ENCODE measurements at places on chromosomes 4 and X. TPM values are rescaled to one million over a fixed set of nuclear protein-coding genes. Genes with fewer than 3 reads are reported as not detected.

POF1B gene
- total RNA-seq, result 159 TPM

CISD2 gene
- total RNA-seq, result 24.1 TPM

RAB9B gene
- 1.3 TPM for total RNA-seq

UCP1 gene
- not detected for total RNA-seq

ZNF711 gene
- 1.5 TPM for total RNA-seq

RHOXF1 gene
- not detected for total RNA-seq

LDB2 gene
- total RNA-seq, result 3.1 TPM

SATL1 gene
- total RNA-seq, result 0.08 TPM

GPR119 gene
- 0.31 TPM for total RNA-seq

FGG gene
- not detected for total RNA-seq

FAM9C gene
- 0.09 TPM for total RNA-seq

DNA sequence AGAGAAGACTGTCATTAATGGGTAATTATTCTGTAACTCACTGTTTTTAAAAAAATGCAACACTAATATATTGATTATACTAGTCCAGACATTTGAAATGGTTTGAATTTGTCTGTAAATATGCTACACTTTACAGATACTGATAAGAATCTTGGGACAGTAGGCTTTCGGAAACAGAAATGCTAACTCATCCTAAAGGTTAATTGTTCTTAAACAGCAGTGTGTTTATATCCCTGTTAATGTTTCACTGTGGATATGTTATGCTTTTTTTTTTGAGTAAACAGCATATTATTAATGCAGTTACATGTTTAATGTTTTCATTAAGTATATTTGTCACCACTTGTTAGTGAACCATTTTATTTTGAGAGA lies 31.4 kb downstream of the EXOC1 start:
- no peak for DNase-seq

- no peak for DNase-seq
Measured at GRCh38 chr4:11393551-11393950, 35.1 kb downstream of the HS3ST1 start.

DNA sequence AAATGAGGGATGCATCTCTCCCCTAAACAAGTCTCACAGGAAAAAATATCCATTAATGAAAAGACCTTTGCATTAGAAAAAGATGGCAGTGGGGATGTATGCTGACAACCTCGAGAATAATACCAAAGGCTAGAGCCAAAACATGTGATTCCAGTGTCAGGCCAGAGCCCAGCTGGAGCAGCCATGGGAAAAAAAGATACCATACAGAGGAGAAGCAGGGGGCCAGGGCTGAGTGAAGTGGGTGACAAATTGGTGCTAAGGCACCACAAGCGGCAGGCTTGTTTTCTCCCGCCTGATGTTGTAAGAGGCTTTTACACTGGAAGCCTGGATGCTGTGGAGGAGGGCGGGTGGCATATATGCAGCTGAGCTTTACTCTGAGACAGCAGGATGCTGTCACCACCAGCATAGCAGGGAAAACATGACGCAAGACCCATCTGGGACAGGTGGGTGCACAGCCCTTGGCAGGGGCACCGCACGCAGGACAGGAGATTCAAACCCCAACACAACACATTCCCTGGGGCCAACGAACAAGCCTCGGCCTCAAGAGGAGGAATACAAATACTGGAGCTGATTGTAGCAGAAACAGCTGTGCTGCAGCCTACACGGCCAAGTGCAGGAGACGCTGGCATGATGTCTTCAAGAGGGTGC lies 91.9 kb downstream of the TSPAN5 start:
- no peak for DNase-seq

DNA sequence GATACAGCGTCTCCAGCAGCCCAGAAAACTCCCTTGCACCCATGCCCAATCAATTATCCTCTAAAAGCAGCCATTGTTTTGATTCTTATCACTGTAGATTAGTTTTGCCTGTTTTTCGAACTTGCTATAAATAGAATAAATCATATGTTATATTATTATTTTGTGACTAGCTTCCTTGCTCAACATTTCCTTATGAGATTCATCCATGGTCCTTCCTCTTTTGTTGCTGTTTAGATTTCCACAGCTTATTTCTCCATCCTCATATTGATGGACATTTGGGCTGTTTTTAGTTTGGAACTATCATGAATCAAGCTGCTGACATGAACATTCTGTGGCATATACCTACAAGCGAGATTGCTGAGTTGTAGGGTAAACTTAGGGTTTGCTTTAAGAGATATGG lies 595.3 kb downstream of the BCOR start:
- no peak for DNase-seq

DNA sequence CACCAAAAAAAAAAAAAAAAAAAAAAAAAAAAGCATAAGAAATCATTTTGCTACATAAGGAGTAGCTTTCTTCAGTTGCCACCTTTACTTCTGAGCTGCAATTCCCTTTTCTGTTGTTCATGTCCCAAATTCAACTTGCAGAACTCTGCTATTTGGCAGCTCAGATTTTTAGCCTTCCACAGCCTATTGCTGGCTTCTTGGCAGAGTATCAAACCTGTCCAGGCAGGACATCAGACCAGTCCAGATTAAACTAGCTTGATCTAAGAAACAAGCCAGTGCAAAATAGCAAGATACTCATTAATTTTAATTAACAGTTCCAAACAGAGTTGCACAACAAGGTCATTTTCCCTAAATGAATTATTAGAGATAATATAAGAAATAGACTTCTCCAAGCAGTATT lies 123.6 kb upstream of the NR3C2 start:
- DNase-seq, result no peak

DNA sequence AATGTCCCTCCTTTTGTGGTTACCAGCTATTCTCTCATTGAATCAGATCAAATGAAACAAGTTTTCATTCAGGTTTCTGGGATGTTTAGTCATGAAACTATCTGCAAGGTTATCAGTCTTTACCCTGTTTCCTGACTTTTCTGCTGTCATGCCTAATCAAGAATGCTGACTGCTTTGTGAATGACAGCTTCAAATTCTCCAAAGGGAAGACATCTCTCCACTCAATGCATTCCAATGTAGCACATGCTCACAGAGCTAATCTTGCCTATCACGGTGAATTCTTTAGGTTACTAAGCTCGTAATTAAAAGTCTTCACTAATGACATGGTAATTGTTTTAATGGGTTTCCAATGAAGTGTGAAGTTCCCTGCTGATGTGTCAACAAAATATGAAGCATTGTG lies 1068.5 kb downstream of the PCDH7 start:
- DNase-seq, result no peak

- DNase-seq, result no peak
Measured at GRCh38 chrX:110432906-110433215, 74.2 kb downstream of the RTL9 start.

- DNase-seq, result no peak
Measured at GRCh38 chrX:149572743-149573142, 14.5 kb downstream of the MAGEA9B start.

- peak; percentile 9 for DNase-seq
Measured at GRCh38 chr4:2837110-2837903, 6.3 kb upstream of the ADD1 start.

DNA sequence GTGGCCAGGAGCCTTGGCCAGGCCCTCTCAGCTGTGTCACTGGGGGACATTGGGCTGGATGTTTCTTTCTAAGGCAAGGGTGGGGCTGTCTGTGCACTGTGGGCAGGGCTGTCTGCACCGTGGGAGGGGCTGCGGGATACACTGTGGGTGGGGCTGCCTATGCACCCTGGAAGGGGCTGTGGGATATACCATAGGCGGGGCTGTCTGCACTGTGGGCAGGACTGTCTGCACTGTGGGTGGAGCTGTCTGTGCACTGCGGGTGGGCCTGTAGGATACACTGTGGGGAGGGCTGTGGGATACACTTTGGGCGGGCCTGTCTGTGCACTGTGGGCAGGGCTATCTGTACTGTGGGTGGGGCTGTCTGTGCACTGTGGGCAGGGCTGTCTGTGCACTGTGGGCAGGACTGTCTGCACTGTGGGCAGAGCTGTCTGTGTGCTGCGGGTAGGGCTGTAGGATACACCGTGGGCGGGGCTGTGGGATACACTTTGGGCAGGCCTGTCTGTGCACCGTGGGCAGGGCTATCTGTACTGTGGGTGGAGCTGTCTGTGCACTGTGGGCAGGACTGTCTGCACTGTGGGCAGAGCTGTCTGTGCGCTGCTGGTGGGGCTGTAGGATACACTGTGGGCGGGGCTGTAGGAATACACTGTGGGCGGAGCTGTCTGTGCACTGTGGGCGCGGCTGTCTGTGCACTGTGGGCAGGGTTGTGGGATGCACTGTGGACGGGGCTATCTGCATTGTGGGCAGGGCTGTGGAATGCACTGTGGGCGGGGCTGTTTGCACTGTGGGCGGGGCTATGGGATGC lies 31.1 kb downstream of the ACOX3 start:
- peak; percentile 69 for DNase-seq

- no peak for DNase-seq
Measured at GRCh38 chrX:39773923-39774773, 323.6 kb downstream of the BCOR start.

DNA sequence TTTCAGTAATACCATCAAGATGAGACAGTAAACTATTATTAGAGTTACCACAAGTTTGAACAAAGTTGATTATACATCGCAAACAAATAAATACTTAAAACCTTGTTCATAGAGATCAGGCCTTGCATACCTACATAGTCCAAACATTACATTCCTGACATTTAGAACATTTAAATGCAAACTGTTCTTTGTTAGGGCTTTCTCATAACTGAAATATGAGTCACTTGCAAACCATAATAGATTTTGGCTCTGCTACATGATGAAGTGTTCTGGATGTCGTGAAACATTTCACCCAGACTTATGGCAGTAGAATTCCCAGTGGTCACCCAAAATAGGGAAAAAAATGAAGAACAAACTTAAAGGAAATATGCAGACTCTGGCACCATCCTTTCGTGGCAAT lies 75.0 kb downstream of the FAT4 start:
- DNase-seq, result no peak

DNA sequence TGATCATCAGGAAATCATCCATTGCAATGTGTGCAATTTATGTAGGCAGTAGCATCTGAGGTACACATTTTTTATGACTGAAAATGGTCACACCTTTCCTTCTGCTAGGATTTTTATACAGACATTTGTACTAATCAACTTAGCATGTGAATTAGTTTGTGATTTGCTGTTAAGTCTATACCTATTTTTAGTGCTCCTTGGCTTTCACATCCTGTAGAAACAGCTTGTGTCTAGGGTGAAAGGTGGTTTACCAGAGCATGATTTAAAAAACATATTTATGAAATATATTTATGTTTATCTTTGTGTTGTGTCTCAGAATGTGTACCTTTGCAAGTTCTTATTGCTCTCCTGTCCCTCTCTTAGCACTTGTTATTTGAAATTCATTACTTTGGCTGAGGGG lies 916.0 kb downstream of the TECRL start:
- DNase-seq, result no peak

DNA sequence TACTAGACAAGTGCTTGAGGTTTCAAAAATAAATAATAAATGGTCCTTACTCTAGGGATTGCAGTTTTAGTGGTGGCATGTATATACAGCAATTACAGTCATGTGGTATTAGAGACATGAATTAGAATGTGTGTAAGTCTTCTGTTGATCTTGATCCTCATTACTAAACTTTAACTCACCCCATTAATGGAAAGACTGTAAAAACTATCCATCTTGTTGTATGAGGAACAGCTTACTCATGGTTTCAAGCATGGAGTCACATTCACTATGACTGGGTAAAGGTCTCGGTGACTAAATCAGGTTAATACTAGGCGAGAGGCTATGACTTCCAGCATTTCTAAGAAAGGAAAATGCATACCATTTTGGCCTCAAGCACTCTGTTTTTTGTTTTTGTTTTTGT lies 107.0 kb upstream of the HPGD start:
- no peak for DNase-seq

GRCh38 chrX:150849996-150850720 lies 48.3 kb downstream of the CD99L2 start:
- no peak for DNase-seq

All from left colon (tissue), 2 donors.